ENCODE measurements at places on chromosomes 2 and 18.
A peak's percentile ranks its signal among the peaks of the same experiment; 100 is the strongest.

- DNase-seq = no peak
Measured at GRCh38 chr2:164934401-164935117, 20.8 kb downstream of the SLC38A11 start.

GRCh38 chr2:228613133-228613850, 431.8 kb upstream of the SPHKAP start:
- DNase-seq = peak; percentile 57

DNA sequence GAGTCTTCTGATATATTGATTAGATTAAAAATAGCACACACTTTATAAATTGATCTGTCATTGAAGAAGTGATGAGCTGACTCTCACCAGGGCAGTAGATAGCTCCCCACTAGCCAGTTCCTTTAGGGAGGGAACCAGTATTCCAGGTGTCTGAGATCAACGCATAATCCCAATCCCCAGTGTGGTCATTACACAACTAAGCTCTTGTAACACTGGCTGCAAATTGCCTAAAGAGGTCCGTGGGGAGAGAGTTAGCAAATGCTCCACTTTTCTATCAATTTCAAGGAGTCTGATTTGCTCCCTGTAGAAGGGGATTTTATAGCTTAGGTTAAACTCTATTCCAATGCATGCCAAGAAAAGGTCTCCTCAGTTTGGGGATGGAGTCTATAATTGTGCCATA, 7.7 kb downstream of the SLC14A1 start:
- no peak for DNase-seq

GRCh38 chr2:54657664-54658083, 65.8 kb upstream of the EML6 start:
- DNase-seq = no peak

DNA sequence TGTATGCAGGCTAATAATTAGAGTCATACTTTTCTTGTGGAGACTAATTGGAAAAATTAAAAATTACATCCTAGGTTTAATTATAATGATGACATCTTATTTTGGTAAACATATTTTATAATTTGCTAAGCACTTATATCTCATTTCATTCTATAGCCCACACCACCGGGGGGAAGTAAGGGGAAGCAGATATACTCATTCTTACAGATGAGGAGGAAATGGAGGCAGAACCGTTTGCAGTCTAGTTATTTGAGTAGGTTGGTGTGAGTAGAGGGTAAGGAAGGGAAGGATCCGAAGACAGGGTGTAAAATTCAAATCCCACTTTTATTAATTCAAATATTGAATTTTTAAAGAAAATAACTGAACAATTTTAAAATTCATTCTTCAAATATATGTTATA, 3.7 kb downstream of the ITGAV start:
- DNase-seq = no peak

- no peak for DNase-seq
Measured at GRCh38 chr2:211854832-211855231, 683.8 kb downstream of the ERBB4 start.

DNA sequence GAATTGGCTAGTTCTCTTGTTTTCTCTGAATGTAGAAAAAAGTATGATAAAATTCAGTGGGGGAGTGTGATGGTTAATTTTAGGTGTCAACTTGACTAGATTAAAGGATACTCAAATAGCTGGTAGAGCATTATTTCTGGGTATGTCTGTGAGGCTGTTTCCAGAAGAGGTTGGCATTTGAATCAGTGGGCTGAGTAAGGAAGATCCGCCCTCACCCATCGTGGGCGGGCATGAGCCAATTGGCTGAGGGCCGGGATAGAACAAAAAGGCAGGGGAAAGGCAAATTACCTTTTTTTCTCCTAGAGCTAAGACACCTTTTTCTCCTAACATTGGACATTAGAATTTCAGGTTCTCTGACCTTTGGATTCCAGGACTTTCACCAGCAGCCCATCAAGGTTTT, 667.6 kb upstream of the SLC8A1 start:
- DNase-seq = no peak

GRCh38 chr18:49563130-49563540, 1.3 kb downstream of the LIPG start:
- DNase-seq = no peak

DNA sequence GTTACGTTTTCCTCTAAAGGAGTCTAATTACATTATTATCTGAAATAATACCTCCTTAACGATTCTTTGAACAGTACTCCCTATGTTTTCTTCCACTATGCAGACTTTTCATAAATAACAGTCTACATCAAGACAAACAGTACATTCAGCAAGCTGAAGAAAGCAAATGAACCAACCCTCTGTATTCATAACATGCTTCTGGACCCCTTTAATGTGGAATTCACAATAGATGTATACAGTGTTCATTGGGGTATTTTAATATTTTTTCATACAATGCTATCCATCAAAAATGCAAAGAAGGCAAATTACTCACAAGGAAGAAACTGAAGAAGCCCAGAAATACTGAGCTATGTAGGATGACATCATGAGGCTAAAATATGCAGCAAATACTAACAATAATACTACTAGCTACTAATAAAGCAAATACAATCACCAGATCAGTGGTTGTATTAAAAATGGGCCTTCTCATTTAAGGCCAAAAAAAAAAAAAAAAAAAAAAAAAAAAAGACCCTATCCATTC, 408.6 kb downstream of the MTX2 start:
- DNase-seq = no peak

Data from NCI-H1417 treated with DMSO at 0.1 percent for 48 hours (cell line).